ENCODE measurements at places on chromosomes 2 and 18.
A peak's percentile ranks its signal among the peaks of the same experiment; 100 is the strongest.

DNA sequence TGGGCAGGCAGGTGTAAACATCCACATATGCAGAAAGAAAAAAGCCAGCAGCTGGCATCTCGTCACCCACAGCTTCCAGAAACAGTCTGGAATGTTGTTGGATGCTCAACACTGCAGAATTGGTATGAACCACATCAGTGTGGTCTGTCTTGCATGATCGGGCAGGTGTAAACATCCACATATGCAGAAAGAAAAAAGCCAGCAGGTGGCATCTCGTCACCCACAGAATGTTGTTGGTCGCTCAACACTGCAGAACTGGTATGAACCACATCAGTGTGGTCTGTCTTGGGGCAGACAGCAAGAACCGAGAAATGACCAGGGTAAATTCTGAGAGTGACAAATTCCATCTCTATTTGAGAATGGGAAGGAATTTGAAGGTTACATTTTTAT is 39.6 kb downstream of the DOCK10 start:
- DNase-seq: no peak

DNA sequence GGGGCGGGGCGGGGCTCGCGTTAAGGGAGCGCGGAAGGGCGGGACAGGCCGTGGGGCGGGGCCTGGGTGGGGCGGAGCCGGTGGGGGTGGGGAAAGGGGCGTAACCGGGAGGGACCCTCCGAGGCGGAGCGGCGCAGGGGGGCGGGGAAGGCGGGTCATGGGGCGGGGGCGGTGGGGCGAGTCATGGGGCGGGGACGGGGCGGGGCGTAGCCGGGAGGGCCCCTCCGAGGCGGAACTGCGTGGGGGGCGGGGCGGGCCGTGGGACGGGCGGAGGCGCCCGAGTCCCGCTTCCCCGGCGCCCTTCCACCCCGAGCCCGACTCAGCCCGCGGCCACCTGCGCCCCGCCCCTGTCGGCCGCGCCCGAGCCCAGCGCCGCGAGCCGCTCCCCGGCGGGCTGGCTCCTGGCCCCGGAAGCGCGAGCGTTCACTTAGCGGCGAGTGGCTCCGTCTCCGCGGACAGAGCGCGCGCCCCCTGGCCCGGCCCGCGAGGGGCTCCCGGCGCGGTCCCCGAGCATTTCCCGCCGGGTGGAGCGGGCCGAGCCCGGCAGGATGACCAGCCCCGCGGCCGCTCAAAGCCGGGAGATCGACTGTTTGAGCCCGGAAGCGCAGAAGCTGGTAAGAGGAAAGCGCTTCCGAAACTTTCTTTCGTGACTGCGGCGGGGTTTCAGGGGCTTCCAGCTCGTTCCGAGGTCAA is 64.7 kb downstream of the LRRFIP1 start:
- DNase-seq: peak; percentile 89

DNA sequence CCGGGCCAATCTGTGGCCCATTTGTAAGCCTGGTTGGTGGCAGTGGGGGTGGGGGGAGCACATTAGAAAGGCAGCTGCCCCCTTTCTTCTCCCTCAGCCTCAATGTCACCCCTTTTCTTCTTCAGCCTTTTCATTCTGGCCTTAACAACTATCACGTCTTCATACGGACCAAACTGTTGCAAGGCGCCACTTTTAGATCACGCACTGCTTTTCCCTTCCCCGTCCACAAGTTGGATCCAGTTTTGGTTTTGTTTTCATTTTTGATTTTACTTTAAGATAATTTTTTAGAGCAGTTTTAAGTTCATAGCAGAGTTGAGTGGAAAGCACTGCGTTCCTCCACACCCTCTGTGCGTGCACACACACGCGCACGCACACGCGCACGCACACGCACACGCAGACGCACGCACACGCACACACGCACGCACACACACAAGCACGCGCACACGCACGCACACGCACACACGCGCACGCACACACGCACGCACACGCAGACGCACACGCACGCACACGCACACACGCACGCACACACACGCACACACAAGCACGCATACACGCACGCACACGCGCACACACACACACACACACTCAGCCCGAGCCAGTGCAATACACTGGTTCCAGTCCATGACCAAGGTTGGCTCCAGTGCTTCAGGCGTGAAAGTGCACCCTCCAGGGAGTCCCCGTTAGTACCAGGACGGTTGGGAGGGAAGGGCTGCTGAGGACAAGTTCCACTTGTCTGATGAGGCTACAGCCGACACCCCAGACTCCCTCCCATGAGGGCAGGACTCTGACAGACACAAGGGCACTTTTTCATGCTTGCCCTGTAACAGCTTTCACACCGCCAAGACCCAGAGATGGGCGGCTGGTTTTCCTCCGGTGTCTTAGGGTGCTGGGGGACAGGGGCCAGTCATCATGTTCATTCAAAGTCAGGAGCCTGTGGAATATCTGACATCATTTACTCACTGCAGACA is 22.4 kb downstream of the FBLN7 start:
- DNase-seq: no peak

GRCh38 chr2:286774-287392 is 1.0 kb downstream of the ALKAL2 start:
- no peak for DNase-seq

DNA sequence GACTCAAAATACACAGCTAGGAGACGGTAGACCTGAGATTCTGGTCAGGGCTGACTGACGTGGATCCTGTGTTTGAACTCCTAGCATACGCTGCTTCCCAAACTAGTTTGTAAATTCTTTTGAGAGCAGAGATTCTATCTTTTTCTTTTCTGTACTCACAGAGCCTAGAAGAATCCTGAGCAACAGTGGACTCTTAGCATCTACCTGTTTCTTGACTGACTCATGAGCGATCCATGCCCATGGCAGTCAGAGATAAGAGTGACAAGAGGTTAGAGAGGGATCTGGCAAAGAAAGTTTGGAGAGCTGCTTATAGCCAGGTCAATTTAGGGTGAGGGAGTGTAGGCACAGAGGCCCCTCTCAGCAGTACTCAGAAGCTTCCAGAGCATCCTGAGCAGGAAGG is 41.1 kb upstream of the PPP1CB start:
- DNase-seq: no peak
